ENCODE measurements at places on chromosomes 1 and 21.

DNA sequence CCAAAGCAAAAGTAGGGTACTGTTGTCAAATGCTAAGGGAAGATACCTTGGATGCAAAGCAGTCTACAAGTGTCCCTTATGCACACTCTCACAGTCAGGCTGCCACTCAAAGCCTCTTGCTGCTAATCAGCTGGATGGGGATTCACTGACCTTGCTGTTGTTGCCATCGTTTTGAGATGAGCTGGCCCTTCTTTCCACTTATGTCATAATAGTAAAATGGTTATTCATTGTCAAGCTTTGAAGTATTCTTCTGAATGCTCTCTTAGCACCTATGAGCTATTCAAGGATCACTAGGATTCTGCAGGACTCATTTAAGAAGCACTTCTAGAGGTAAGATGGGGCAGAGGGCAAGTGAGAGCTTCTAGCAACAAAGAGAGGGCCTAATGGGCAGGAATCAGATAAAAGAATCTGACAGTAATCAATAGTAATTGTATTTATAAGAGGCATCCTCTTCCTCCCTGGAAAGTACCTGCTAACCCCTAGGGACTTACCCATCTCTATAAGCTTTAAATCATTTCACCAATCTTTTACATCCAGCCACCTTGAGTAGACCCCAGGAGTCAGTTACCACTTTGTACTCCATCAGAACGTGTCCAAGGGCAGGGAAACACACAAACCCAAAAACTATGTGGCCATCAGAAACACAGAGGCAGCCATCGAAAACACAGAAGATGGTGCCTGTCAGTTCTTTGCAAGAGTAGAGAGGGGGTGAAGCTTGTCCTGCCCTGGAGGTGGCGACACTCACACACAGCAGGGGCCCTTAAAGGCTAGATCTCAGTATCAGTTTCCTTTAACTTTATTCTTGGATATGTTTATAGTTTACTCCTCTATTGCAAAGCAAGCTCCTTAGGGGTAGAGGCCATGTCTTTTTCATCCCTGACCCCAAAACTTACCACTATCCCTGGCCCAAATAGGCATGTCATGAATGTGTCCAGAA is 103.7 kb upstream of the NFIA start:
- peak; percentile 40 for DNase-seq

DNA sequence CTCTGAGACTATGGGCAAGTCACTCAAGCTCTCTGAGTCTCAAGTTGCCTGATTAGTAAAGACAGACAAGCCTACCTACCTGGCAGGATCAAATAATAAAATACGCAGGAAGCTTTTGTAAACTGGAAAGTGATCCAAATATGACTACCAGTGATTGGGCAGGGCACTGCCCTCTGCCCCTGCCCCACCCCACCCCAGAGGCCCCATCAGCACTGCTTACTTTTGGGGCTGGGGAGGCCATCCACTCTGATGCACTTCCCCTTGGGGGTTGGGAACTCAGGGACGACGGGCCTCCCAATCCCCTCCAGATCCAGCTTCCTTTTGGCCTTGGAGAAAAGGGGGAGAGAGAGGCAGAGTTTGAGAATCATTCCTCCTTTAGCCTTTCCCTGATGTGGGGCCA is 6.9 kb downstream of the E2F2 start:
- DNase-seq = no peak

- no peak for DNase-seq
Measured at GRCh38 chr1:78275456-78275855, 215.3 kb upstream of the PTGFR start.

DNA sequence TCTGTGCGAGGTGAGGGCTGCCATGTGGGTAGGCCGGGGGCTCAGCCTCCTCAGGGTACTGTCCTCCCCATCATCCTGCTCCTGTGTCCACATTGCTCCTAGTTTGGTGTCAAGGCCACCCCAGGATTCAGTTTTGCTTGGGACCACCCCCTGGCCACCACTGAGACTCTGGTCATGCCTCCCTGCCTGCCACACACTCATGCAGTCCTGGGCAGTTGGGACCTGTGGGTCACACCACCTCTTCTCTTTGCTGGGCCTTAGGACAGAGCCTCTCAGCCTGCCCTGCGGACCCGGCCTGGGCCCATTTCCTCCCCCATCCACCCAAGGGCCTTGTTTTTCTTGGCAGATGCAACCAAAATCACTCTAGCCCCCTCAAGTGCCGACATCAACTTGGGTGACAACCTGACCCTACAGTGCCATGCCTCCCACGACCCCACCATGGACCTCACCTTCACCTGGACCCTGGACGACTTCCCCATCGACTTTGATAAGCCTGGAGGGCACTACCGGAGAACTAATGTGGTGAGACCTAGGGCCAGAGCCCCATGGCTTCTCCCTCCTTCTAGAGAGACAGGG is 19.4 kb downstream of the TMEM81 start:
- no peak for DNase-seq
